ENCODE measurements at places on chromosomes 1 and 21. TPM values are rescaled to one million over a fixed set of nuclear protein-coding genes. Genes with fewer than 3 reads are reported as not detected.

GRCh38 chr1:199691540-199691939, 336.0 kb upstream of the NR5A2 start:
- H3K4me3 ChIP-seq, result no peak overlapping the region
- H3K36me3 ChIP-seq, result no peaks in the 10 kb centered on the region
- peak overlapping the region; percentile 44 for H3K27ac ChIP-seq
- H3K27me3 ChIP-seq, result no peaks in the 10 kb centered on the region
- DNase-seq, result peak; percentile 83
- peaks cover 20% of the 10 kb centered on the region for H3K4me1 ChIP-seq

Gene KIF2C
- total RNA-seq, result 20.8 TPM

DNA sequence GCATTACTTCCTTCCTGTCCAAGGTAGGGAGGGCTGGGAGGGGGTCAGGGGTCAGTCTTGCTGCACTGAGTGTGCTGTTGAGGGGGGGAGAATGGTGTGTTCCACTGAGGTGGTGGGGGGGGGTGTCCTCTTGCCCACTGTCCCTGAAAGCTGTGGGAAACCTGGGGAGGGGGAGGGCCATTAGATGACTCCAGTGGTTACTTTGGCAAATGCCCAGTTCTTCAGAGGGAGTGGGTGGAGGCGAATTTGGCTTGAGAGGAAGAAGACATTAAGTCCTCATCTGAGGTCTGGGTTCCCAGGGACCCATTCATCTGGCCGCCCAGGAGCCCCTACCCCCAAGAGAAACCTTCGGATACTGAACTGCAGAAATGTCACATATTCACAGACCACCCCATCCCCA, 36.2 kb downstream of the MEF2D start:
- H3K36me3 ChIP-seq, result peaks cover 52% of the 10 kb centered on the region
- peak overlapping the region; percentile 82 for H3K27ac ChIP-seq

- H3K4me1 ChIP-seq, result peaks cover 29% of the 10 kb centered on the region
- DNase-seq, result peak; percentile 86
- peaks cover 19% of the 10 kb centered on the region for H3K36me3 ChIP-seq
These were observed 12.3 kb downstream of the IKBKE start for GRCh38 chr1:206482611-206483010.

GRCh38 chr1:164228928-164229327, 330.1 kb upstream of the PBX1 start:
- no peaks in the 10 kb centered on the region for H3K36me3 ChIP-seq
- no peaks in the 10 kb centered on the region for H3K27me3 ChIP-seq
- H3K27ac ChIP-seq, result no peak overlapping the region

DNA sequence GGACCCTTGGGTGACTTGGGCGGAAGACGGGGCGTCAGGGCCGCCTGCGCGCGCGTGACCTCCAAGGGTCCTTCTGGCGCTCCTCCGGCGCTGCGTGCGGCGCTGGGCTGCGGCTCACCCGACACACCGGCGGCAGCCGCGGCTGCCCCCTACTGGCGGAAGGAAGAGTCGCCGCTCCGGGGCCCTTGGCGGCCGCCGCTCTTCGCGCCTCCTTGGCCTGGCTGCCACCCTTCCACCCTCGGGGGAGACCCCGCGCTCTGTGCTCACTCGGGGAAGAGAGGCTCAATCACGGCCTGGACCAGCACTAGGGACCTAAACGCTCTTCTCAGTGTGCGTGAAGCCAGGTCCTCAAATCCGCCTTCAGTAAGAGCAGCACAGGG, 89.7 kb downstream of the DMRTA2 start:
- peak; percentile 50 for DNase-seq
- H3K27me3 ChIP-seq, result peaks cover 63% of the 10 kb centered on the region
- H3K4me3 ChIP-seq, result peak overlapping the region; percentile 49
- no peak overlapping the region for H3K27ac ChIP-seq
- H3K36me3 ChIP-seq, result peaks cover 5% of the 10 kb centered on the region

Gene UBE2U
- total RNA-seq, result not detected

Gene LRRC41
- total RNA-seq, result 92.6 TPM

- H3K27ac ChIP-seq, result peak overlapping the region; percentile 95
- peaks cover 38% of the 10 kb centered on the region for H3K4me1 ChIP-seq
- H3K36me3 ChIP-seq, result no peaks in the 10 kb centered on the region
- peak overlapping the region; percentile 50 for H3K4me3 ChIP-seq
These were observed 107.7 kb upstream of the TMPRSS2 start for GRCh38 chr21:41615613-41616012.

Gene DNM3
- 0.68 TPM for total RNA-seq

Gene NUCKS1
- 605 TPM for total RNA-seq

DNA sequence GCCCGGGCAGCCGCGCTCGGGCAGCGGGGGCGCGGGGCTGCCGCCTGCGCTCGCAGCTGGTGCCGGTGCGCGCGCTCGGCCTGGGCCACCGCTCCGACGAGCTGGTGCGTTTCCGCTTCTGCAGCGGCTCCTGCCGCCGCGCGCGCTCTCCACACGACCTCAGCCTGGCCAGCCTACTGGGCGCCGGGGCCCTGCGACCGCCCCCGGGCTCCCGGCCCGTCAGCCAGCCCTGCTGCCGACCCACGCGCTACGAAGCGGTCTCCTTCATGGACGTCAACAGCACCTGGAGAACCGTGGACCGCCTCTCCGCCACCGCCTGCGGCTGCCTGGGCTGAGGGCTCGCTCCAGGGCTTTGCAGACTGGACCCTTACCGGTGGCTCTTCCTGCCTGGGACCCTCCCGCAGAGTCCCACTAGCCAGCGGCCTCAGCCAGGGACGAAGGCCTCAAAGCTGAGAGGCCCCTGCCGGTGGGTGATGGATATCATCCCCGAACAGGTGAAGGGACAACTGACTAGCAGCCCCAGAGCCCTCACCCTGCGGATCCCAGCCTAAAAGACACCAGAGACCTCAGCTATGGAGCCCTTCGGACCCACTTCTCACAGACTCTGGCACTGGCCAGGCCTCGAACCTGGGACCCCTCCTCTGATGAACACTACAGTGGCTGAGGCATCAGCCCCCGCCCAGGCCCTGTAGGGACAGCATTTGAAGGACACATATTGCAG, 3.0 kb downstream of the ARTN start:
- no peak for DNase-seq
- peaks cover 24% of the 10 kb centered on the region for H3K4me1 ChIP-seq
- H3K36me3 ChIP-seq, result no peaks in the 10 kb centered on the region
- H3K4me3 ChIP-seq, result no peak overlapping the region

Gene OR2T29
- total RNA-seq, result not detected

Gene LHX8
- not detected for total RNA-seq

GRCh38 chr1:206573319-206573718, 38.9 kb downstream of the EIF2D start:
- no peak overlapping the region for H3K4me3 ChIP-seq
- H3K36me3 ChIP-seq, result no peaks in the 10 kb centered on the region
- DNase-seq, result no peak
- peaks cover 9% of the 10 kb centered on the region for H3K4me1 ChIP-seq
- no peak overlapping the region for H3K27ac ChIP-seq

Gene ITLN2
- not detected for total RNA-seq

DNA sequence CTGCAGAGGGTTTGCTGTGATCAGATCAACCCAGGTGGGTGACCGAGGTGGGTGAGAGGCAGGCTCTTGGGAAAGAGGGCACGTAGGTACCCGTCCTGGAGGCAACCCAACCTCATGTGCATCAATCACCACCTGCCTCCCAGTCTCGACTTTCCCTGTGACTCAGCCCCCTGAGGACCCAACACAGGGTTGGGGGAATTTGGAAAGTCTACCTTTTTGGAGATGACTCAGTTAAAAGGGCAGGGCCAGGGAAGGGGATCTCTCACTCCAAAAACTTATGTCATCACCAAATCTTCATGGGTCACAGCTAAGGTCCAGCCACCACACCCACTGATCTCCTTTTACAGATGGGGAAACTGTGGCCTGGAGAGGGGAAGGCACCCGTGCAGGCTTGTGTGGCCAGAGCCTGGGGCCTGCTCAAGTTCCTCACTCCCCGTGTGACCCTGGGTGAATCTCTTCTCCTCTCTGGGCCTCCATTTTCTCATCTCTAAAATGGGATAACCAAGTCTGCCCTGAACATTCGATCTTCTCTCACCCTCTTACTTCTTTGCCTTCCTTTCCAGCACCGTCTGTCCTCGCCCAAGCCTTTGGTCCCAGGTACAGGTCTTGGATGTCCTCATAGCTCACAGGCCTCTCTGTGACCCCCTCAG, 34.6 kb upstream of the WNT4 start:
- H3K4me1 ChIP-seq, result peaks cover 4% of the 10 kb centered on the region
- H3K36me3 ChIP-seq, result no peaks in the 10 kb centered on the region
- DNase-seq, result peak; percentile 47
- peaks cover 15% of the 10 kb centered on the region for H3K27me3 ChIP-seq
